ENCODE measurements at places on chromosomes 11 and 22. TPM values are rescaled to one million over a fixed set of nuclear protein-coding genes. Genes with fewer than 3 reads are reported as not detected.

- no peak for DNase-seq
These were observed 3.7 kb upstream of the MTFP1 start for GRCh38 chr22:30421695-30422480.

DNA sequence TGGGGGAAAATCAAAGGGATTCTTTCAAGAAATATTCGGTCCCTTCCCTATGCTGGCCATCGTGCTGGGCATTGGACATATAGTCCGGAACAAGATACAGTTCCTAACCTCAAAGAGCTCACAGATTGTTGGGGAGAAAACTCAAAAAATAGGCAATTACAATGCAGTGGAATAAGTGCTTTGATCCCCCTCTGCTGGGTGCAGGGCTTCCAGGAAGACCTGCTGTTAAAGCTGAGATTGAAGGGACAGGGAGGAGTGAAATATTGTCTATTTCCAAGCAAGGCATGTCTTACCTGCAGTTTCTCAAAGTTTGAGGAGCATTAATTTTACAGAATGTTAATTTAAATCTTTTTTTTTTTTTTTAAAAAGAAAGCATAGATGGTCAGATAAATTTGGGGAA, 75.1 kb upstream of the SESN3 start:
- no peak for DNase-seq

DNA sequence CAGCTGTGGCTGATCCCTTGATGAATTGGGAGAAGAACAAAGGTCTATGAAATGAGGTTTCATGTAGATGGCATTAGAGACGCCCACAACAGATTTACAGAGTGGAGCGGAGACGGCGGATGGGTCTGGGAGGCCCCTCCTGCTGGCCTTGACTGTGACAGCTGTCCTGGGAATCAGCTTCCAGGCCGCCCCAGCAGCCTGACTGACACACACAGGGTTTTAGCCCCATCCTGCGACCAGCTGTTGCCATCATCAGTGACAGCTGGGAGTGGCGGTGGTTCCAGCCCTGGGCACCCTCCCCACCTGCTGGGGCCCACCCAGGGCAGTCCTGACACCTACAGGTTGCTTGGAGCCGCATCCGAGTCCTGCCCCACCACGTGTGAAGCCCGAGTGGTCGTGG, 64.0 kb upstream of the PPP6R3 start:
- DNase-seq: no peak

GRCh38 chr11:33775832-33776470, 1.6 kb upstream of the FBXO3 start:
- no peak for DNase-seq

Gene DEFB131B
- total RNA-seq: not detected
